ENCODE measurements at places on chromosomes 2 and 18.

DNA sequence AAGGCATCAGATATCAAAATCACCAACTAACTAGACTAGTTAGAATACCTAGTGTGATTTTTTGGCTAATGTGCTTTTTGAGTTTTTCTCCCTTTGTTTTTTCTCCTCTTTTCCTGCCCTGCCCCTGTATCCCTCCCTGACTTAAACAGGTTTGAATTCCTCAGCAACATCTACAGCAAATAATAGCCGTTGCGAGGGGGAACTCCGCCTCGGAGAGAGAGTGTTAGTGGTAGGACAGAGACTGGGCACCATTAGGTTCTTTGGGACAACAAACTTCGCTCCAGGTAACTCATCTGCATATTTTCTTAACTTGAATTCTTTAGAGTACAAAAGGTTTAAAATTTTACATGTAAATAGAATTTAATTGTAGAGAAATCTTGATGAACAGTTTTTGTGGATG is 45.0 kb downstream of the CLIP4 start:
- DNase-seq, result no peak

- no peak for DNase-seq
Observed at GRCh38 chr2:110853516-110853915, 121.1 kb downstream of the ACOXL start.

DNA sequence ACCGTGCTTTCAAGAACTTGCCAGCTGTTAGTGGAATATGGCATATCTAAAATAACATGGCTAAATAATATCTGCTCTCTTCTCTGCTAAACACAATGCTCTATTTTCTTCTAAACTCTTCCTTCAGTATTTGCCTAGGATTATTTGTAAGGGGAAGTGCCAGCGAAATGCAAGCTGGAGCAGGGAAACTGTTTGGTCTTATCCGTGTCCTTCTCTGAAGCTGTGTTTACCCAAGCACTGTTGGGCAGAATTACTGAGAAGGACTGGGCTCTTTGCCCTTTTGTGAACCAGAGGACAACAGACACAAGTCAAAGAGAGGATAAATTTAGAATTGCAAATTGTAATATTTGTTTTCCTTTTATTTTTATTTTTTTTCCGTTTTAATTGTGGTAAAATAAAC is 23.6 kb downstream of the CPO start:
- no peak for DNase-seq

DNA sequence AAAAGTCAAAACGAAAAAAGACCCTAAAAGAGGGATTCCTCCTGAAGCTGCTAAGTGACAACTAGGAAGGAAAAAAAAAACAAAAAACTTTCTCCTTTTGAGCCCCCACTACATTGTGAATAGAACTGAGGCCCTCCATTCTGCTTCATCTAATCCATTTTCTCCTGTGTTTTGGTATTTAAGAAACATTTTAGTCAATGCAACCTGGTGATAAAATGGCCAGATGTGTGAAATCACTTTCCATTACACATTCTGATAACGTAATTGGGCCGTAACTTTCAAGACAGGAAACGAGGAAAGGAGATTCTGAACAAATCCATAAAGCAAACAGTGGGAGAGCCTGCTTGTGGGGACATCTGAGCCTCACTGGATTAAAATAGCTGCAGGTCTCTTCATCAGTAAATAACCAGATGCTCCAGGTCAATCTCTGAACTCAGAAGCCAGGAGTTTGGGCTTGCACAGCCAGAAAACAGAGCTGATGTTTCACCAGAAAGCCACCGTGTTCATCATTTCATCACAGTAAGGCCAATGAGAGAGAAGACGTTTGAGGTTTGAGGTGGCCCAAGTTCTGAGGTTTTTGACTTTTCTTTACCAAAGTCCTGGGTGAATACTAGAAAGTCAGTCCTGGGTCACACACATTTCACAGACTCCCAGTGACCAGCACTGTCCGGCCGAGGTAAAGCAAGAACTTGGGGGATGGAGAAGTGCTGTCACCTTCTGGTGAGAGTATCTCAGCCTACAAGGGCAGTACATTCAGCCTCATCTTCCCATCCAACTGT is 47.8 kb downstream of the TGFA start:
- DNase-seq, result no peak

DNA sequence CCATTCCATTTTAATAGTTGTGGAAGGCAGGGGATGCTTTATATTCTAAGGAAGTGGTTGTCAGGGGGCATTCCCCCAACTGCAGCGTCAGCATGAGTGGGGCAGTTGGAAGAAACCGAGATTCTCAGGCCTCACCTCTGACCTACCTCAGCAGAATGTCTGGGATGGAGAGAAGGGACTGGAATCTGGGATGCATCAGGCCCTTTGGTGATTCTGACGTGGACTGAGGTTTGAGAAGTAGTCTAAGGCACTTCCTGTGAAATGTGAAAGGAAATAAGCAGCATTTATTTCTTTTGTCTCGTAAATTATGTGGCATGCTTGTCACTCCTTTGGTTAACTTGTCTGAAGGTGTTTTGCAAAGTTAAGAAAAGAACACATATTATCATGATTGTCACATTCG is 540.7 kb upstream of the NETO1 start:
- DNase-seq, result no peak

Measured in activated CD8-positive, alpha-beta memory T cell treated with anti-CD3 and anti-CD28 coated beads, Interleukin-2, amount 50 U/mL, for 48 hours (primary cell).